Retina (tissue), 1 donor: ENCODE measurements at places on chromosomes 3 and 15.

DNA sequence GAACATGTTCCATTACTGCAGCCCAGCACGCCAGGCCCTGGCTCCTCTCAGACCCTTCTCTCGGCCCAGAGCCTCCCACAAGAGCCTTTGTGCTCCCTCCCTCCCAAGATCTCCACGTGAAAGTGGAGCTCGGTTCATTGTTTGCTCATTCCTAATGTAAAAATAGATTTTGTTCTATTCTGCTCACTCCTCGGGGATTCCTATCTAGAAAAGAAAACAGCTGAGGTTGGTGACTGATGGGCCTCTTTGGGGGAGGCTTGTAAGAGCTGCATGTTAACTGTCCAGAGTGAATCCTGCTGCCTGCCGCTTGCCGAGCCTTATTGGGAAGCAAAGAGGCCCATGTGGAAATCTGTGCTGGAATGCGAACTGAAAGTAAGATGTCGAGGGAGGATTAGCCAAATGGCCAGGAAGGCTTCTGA, 267.1 kb downstream of the LRTM1 start:
- no peak for DNase-seq

DNA sequence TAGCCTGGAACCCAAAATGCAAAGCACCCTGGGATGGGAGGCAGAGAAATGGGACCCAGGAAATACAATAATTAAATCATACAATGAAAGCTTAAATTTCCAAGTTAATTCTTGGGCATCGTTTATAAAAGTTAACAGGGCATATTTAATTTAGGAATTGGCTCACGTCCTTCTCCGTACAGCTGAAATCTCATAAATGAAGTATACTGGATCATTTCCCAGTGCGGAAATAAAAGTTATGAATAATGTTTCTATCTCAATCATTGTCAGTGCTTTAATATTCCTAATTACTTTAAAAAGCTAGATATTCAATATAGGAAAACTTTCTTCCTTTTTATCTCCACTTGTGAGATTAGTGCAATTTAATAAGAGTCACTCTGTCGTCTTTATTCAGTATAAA, 164.0 kb downstream of the MEGF11 start:
- no peak for DNase-seq

GRCh38 chr3:58621086-58621830, 44.1 kb upstream of the FAM107A start:
- DNase-seq = no peak

DNA sequence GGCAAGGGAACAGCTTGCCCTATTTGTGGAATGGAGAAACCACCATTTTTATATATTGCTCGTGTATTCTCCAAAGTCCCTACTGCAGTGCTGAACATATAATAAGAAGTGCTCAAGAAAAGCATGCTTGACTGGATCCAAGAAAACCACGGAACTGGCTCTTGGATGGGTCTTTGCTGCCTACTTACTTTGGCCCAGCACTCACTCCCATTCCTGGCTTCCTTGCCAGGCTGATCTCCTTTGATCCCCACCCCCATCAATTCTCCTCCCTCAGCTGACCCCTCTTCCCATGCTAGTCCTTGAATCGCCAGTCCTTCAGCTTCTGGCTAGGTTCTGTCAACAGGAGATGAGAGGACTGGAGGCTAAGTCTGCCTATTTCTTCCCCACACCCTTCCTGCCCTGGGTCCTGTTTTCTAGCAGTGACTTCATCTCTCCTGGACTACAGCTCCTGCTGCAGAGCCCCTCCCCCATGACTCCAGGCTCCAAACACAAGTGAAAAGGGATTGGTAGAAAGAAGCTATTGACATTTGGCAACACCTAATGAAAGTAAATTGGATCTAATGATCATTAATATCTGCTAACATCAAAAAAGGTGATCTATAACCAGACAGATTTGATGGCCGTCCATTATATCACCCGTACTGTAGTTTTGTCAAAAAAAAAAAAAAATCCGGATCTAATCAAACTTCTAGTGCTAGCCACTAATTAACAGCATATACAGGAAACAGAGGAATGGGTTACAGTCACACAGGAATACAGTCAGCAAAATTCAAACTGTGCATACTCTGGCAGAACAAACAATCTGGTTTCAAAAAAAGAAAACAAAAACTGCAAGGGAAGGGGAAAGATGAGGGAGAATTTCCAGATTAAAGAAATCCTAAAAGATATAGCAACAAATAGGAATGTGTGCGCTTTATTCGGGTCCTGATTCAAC, 7.8 kb downstream of the FAM240A start:
- DNase-seq = no peak

DNA sequence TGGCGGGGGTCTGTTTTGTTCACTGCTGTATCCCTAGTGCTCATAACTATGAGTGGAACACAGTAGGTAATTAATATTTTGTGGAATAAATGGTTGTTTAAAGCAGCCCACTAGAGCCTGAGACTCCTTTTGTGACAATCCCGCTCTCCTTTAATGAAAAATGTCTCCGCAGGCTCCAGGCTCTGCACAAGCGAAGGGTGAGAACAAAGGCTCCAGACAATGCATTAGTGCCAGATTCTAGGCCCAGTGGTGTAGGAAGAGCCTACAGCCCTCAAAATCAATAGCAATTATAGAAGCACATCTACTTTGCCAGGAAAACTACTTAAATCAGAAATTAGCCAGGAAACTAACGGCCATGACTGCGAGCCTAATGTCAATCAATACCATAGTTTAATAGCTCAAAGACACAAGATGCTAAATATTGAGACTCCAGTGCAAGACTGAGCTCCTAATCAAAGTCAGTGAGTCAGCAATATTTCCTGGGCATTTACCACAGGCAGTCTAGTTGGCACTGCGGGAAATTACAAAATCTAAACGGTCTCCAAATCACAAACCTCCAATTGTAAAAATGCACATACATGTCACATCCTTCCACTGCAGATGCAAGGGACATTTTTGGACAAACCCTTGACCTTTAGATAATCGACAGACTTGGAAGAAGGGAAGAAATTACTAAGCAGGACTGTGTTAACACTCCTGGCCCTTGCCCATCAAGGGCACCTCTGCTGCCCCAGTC, 2.3 kb downstream of the ANXA2 start:
- DNase-seq = no peak

DNA sequence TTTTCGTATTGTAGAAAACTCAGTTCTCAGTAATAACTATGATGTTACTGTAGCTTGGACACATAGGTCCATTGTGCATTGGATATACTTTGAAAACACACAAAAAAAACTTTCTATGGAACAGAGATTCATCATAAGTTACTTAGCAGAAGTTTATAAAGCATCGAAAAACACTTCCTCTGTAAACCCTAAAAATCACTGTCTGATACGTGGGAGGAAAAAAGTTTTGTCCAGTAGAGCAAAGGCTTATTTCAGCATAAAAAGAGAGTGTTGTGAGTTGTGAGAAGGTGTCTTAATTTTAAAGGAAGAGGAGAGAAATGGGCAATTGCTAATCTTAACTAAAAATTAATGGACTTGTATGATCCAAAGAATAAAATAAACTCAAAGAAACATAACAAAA, 64.8 kb downstream of the OSTN start:
- DNase-seq = no peak

DNA sequence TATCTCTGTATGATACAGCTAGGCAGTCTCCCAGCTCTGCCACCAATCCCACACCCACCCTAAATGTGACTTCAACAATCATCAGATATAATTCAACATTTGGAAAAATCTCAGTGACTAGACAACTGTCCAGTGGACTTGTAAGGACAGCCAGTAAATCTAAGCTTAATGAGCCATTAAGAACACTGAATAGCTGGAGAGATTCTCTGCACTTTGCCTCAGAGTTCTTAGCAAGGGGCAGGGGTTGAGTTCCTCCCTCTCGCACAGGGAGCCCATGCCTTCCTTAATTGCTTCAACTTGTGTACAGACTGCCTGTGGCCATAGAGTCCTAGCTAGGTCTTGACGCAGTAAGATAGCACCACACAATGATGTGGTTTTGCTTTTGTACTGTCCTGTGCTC, 15.6 kb downstream of the MEX3B start:
- no peak for DNase-seq

GRCh38 chr3:15513810-15514662, 7.5 kb downstream of the COLQ start:
- DNase-seq = no peak

DNA sequence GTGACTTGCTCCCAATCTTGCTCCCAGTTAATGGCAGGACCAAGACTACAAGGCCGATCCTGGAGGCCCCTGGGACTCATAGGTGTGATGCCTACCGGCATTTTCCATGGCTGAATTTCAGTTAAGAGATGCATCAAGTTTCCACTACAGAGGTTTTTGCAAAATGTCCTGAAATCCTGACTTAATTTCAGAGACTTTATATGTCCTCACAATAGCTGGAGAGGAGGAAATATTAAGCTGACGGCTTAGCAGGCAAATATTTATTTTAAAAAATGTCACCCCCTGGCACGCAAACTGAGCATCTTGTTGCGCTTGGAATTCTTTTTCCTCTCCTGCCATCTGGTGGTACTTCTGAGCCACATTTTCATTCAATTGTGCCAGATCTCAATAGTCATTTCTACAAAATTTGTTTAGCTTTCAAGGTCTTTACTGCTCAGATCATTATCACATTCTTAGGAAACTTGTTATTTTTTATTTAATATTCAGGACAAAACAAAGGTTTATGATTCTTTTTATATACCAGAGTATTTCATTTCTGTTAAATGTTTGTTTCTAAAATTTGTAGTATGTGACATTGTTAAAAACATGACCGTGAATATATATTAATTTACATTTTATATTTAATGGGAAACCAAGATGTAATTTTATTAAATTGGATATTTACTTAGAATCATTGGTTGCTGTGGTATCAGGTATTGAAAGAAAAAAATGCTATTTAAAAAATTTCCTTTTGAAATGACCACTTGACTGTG, 189.2 kb upstream of the THRB start:
- peak; percentile 40 for DNase-seq

DNA sequence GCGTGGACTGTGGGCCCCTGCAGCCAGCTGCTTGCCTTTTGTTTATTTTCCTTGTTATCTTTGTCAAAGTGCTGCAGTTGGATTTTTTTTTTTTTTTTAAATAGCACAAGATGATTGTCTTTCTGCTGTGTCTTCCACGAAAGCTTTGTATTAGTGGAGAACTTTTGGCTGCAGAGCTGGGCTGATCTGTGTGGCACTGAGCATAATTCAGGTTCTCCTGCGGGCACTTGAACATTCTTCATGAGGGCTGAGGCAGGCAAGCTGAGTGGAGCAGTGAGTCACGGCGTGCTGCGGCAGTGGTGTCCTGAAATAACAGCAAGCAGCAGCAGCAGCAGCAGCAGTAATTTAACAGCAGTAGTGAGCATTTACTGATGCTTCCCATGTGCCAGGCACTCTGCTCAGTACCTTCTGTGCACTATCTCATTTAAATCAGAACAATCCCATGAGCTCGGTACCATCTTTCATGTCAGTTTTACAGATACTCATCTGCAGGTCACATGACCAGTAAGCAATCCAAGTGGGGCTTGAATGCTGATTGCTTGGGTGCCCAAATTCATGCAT, 45.8 kb downstream of the MITF start:
- DNase-seq = no peak

DNA sequence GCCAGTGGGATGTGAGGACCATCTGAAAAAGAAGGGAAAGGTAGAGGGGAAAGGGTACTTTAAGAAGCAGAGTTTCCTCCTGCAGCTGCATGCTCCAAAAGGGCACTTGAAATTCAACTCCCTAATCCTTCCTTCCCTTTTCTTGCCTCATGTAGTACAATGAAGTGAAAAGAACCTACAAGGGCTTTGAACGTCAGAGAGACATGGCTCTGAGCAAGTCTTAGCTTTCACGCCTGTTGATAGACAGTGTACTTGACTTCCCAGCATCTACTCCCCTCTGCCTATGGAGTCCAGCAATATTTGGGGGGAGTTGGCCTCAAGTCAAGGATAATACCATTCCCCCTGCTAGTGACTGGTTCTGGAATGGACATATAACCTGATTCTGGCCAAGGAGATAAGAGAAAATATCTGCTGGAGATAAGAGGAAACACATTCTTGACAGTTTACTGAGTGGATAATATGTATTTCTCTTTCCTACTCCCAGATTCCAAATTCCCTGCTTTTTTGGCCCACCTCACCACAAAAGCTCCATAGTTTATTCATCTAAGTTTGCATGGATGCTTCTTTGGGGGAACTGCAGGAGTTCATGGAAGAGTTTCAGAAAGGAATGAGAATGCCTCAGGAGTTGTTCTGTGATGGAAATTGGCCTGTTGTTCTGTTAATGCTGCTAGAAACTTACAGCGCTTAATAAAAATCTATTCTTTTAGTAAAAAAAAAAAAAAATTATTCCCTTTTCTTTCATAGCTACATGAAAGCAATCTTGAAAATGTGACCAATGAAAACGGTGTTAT, 193.0 kb upstream of the TPM1 start:
- DNase-seq = no peak

DNA sequence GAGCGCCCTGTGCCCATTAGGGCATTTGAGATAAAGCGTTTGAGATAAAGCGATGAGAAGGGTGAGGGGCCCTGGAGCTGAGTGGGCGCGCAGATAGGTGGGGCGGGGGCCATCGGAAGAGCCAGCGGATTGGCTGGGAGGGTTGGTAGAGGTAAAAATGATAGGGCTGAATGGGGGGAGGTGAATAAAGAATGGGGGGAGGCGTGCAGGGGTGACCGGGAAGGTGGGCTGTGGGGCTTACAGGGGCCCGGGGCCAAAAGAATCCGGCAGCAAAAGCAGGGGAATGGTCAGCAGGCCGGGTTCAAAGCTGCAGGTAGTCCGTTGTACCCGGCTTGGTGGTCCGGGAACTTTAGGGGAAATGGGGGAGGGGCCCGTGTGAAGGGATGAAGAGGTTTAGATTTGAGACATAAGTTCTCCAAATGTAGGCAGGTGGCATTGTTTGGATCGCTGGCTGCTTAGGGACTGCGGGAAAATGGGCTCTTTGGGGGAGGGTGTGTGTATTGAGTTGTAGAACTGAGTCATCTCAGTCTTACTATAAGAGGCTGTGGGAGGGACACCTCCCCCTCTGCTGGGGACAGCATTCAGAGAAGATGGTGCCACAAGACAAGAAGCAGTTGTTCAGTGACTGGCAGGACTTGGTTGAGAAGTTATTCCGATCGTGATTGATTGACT, 610 bp downstream of the ARID3B start:
- DNase-seq = no peak

- DNase-seq = no peak
Measured at GRCh38 chr3:30253832-30254231, 352.6 kb upstream of the TGFBR2 start.

DNA sequence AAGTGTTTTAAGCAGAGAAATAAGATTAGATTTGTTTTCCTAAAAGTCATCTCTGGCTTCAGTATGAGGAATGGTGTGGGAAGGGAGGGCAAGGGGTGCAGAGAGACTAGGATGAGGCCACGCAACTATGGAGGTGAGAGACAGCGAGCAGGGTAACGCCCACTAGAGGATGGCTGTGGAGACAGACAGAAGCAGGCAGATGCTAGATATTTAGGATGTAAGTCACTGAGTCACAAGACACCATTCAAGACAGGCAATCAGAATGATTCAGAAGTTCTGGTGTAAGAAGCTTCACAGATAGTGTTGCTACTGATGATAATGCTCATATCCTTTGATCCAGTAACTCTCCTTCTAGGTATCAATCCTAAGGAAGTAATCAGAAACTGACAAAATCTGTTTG, 19.1 kb downstream of the HSPBAP1 start:
- DNase-seq = no peak
